ENCODE measurements at places on chromosomes 11 and 22.

GRCh38 chr11:67610302-67610868, 3.6 kb downstream of the NDUFV1 start:
- no peak for DNase-seq

- DNase-seq: no peak
Measured at GRCh38 chr11:109247071-109247470, 174.9 kb upstream of the C11orf87 start.

- DNase-seq: no peak
Measured at GRCh38 chr22:22178355-22178965, 66.1 kb upstream of the VPREB1 start.

DNA sequence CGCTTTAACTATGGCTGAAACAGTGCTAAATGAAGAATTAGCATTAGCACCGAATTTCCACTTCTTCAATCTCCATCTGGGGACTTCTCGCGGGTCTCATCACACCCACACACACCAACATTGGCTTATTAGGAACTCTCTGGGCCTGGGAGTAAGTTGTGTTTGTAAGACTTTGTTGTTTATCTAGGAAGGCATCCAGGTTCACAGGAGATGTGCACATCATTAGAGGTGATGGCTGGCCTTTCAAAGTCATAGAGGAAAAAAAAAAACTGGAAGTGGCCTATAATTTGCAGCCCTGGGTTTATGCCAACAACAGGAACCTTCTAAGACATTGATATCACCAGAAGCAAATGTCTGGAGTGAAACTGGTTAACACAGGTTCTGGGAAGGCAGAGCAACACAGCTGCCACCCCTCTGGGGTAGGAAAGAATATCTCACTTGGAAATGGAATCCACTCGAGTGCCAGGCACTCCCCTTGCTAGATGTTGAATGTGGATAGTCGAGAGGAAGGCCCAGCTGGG, 84.5 kb downstream of the TRAF6 start:
- no peak for DNase-seq

- DNase-seq: peak; percentile 46
Measured at GRCh38 chr11:14500181-14500651, 605 bp upstream of the COPB1 start.

DNA sequence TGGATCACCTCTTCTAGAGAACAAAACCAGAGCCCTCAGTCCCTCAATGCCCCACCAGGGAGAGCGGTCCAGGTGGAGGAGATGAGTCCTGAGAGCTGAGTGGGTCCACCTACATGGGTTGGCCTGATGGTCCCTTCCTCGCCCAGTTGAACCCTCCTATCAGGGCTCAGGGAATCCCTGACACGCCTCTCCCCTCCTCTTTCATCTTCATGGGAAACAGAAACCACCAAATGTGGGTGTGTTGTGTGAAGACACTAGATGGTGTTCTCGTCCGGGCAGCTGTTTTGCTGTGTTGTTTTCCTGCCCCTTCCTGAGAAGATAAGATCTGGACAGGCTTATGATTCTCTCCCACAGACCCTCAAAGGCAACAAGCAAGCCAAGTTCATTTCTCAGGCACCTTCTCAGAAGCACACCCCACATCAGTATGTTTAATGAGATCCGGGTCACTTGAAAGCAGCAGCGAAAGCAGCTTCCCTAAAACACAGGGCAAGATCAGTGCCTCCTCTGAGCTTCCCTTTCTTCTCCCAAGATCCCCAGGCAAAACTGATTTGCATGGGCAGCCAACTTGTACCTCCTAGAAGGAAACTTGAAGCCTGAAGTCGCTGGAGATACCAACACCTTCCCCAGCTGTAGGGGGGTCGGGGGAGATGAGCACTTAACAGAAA, 35.3 kb upstream of the POU2AF1 start:
- no peak for DNase-seq

Measured in NCI-H187 (cell line).